Hypothalamus (tissue), 51 donors: ENCODE measurements at places on chromosomes 11 and 22.

GRCh38 chr22:46934746-46935491, 172.5 kb downstream of the TBC1D22A start:
- no peak for DNase-seq

GRCh38 chr11:11570823-11571222, 51.0 kb downstream of the GALNT18 start:
- DNase-seq, result no peak

GRCh38 chr22:32043391-32043790, 330 bp downstream of the SLC5A1 start:
- DNase-seq, result no peak

GRCh38 chr11:10208131-10208575, 85.9 kb downstream of the SBF2 start:
- no peak for DNase-seq

- DNase-seq, result peak; percentile 60
Observed at GRCh38 chr11:66418168-66418985, 2.5 kb upstream of the NPAS4 start.

- no peak for DNase-seq
Observed at GRCh38 chr11:23211221-23211620, 350.9 kb upstream of the CCDC179 start.

DNA sequence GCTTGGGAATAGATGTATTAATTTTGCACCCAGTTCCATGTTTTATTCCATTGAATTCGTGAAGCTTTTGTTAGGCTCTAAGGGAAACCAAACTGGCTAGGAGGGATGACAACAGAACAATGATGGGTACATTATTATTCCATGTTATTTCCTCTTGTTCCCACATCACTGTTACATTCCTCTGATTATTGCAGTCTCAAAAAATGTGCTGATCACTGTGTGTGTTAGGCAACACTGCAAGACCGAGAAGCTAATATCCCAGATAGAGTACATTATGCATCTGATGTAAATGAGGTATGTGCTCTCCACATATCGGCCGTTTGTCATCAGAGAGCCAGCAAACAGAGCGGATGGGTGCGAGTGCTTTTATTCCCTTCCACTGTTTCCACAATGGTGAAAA, 327.9 kb downstream of the SOX6 start:
- no peak for DNase-seq

- no peak for DNase-seq
Observed at GRCh38 chr22:41021061-41021612, 70.0 kb downstream of the RBX1 start.

DNA sequence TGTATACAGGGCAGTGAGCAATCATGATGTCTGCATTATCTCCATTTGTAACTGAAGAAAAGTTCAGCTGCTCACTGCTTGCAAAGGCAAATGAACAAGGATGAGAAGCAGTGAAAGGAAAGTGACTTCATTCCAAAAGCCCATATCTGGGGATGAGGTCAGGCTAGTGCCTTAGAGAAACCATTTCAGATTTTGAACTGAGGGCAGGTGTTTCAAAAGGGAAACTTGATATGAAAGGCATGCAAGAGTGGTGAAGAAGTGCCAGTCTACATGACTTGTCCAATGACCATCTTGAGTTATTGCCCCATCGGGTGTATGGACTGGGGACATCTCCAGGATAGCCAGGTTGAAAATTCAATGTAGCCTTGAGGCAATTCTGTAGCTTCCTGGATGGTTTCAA, 7.3 kb upstream of the APOL4 start:
- no peak for DNase-seq

DNA sequence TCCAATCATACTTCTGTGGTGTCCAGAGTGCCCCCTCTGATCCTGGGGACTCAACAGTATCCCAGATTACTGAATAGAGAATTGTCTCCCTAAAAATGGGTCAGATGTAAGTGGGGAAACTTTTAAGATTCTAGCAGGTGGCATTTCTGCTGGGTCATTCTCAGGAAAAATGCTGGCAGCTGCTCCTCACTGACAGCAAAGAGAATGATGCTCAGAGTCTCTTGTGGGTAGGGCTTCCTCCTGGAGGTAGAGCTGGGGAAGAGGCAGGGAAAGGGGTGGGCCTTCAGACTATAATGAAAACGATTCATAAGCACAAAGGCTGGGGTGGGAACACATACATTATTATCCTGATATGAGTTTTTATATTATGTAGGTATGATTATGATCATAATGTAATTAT, 647.2 kb downstream of the NELL1 start:
- DNase-seq, result no peak

DNA sequence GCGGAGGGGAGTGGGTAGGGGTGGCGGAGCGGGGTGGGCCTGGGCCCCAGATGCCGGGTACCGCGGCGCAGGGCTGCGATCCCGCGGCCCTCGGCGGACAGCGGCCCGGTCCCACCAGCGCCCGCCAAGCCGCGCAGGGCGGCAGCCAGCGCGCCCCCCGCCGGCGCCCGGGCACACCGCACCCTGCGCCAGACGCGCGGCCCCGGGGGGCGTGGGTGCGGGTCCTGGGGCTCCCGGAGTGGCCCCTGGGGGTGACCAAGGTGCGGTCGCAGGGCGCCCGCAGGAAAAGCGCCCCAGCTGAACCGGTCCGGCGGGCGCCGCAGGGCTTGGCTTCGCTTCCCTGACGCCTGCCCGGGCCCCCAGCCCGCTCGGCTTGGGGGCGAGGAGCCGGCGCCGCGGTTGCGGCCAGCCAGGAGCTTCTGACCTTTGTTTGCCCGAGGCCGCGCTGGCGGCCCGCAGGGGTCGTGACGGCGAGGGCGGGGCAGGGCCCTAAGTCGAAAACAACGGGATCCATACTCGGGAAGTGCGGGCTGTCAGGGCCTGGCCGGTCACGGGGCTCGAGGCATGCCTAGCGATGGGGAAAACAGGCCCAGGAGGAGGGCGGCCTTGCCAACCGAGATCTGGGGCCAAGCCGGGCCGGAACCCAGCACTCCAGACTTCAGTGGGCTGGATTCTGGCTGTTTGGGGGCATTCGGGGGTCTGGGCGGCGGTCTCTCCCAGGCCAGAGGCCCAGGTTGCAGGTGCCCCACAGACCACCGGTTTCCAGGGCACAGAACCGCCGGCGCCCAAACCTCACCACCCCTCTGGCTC, 581 bp upstream of the AP5B1 start:
- peak; percentile 12 for DNase-seq

- no peak for DNase-seq
Observed at GRCh38 chr11:134008634-134009071, 51.9 kb upstream of the IGSF9B start.

- DNase-seq, result no peak
Observed at GRCh38 chr22:22207845-22208564, 36.6 kb upstream of the VPREB1 start.

DNA sequence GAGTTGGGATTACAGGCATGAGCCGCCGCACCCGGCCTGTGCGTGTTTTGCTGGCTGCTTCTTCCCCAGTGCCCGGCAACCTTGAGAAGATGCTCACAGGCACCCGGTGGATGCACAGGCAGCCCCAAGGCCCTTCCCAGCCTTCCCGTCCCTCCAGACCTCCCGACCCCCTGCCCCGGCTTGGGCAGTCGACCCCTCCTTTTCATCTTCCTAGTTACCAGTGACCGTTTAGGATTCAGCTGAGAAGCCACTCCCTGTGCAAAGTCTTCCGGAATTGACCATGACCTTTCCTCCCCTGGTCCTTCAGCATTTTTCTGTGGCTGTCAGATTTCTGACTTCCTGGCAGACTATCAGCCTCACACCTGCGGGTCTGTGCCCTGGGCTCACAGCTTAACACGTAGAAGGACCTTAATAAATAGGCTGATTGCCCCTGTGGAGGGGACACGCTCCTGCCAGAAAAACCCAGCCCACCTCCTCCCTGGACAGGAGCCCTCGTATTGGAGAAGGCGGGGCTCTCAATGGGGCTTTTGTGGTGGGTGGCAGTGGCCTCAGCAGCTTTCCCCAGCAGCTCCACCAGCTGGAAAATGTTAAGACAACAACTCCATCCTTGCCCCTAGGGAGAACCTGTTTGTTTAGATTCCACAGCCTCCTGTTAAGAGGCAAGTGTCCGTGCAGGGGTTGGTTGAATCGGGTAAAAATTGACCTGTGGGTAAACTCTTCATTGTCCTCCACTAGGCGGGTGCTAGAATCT, 10.4 kb upstream of the ANO1 start:
- DNase-seq, result no peak

- no peak for DNase-seq
Observed at GRCh38 chr11:86914865-86915519, 40.2 kb downstream of the FZD4 start.
